ENCODE measurements at places on chromosomes 4 and X.

DNA sequence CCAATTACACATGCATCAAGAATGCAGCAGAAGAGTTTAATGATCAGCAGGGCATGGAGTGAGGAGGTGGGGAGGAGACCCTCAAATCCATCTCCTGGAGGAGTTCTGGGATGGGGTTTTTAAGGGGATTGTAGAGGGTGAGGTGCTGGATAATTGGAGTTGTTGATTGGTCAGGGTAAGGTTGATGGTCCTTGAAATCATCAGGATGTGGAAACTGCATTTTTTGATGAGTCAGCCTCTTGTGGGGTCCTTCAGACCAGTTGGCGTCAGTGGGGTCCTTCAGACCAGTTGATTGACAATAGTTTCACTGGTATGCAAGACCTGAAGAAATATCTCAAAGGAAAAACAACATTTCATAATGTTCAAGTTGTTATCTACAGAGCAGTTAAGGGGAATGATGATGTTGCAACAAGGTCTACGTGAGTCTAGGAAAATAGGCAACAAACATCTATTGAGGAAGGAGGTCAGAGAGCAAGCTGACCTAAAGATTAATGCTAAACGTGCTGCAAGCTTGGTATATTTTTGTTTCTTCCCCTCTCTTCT, 88.3 kb downstream of the NRK start:
- DNase-seq, result no peak

GRCh38 chrX:3653111-3653510, 60.3 kb downstream of the PRKX start:
- no peak for DNase-seq

DNA sequence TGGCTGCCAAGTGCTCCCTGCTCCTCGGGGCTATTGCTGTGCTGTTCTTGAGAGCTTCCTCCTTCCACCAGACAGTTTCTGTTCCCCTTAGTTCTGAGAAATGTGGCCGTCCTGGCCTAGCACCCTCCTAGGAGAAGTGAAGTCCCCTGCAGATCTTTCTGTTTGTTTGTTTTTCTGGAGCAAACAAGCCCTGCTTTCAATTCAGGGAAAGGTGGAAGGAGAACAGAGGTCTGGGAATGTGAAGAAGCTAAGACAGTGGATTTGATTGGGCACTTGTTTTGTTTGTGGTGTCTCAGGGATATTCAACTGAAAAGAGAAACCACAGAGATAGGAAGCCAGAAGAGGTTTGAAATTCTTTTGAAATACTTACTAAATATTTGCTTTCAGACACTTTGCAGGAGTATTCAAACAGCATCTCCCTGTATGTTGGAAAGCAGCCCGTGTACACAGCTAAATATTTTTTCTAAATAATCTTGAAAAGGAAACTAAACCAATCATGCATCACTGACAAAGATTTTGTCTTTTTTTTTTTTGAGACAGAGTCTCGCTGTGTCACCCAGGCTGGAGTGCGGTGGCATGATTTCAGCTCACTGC, 36.5 kb upstream of the PPM1K start:
- peak; percentile 12 for DNase-seq

DNA sequence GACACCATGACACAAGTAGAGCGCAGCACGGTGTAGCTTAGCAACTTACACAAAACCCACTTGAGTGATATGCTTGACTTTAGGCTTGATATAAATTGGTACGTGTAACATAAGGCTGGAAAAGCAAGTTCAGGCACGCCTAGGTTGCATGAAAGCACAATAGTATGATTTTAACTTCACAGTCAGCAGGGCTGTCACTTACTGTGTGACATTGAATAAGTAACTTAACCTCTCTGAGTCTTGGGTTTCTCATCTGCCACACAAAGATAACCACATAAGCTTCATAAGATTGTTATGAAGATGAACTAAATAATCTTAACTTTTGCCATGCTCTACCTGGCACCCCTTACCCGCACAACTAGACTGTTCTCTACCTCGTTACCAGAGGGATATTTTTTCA, 9.5 kb downstream of the SRD5A3 start:
- no peak for DNase-seq

DNA sequence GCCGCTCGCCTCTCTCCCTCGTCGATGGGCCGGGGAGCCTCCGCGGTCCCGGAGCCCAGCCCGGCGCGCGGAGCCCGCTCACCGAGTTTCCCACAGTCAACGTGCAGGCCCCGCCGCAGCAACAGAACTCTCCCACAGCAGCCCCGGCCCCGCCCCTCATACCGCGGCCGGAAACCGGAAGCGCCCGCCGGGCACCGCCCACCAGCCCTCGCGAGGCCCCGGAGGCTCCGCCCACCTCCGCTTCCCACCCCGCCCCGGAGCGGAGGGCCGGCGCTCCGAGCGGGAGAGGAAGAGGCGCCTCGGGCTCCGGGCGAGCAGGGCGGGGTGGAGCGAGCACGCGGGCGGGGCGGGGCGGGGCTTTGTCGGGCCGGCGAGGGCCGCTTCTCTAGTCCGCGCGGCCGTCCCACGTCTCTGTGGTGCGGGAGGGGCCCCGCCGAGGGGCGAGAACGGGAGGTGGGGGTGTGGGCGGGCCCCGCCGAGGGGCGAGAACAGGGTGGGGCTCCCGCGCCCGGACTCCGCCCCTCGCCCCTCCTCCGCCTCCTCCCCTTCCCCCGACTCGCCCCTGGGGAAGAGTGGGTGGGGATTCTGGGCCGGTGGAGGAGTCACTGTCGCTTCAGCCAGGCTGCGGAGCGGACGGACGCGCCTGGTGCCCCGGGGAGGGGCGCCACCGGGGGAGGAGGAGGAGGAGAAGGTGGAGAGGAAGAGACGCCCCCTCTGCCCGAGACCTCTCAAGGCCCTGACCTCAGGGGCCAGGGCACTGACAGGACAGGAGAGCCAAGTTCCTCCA, at the start of the genes ABCD1 and BCAP31:
TSS of gene ABCD1 (plus strand) at position 605 of the 787 bp plus-strand sequence. CDS start 411 bp downstream, outside the sequence.
TSS of gene BCAP31 (minus strand) at position 136 of the 787 bp plus-strand sequence. CDS start 1,143 bp downstream, outside the sequence.
- peak; percentile 75 for DNase-seq

DNA sequence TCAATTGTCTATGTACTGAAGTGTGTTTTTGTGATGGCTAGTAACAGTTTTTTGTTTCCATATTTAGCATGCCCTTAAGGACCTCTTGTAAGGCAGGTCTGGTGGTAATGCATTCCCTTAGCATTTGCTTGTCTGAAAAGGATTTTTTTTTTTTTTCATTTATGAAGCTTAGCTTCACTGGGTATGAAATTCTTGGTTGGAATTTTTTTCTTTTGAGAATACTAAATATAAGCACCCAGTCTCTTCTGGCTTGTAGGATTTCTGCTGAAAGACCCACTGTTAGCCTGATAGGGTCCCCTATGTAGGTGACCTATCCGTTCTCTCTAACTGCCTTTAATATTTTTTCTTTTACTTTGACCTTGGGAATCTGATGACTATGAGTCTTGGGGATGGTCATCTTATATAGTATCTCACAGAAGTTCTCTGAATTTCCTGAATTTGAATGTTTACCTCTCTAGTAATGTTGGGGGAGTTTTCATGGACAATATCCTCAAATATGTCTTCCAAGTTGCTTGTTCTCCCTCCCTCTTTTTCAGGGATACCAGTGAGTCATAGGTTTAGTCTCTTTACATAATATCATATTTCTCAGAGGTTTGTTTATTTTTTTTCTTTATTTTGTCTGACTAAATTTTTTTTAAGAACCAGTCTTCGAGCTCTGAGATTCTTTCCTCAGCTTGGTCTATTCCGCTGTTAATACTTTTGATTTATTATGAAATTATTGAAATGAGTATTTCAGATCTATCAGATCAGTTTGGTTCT, 157.1 kb upstream of the PGRMC2 start:
- DNase-seq, result no peak

- DNase-seq, result no peak
These were observed 377.8 kb downstream of the PPP4R3C start for GRCh38 chrX:27085346-27085745.

DNA sequence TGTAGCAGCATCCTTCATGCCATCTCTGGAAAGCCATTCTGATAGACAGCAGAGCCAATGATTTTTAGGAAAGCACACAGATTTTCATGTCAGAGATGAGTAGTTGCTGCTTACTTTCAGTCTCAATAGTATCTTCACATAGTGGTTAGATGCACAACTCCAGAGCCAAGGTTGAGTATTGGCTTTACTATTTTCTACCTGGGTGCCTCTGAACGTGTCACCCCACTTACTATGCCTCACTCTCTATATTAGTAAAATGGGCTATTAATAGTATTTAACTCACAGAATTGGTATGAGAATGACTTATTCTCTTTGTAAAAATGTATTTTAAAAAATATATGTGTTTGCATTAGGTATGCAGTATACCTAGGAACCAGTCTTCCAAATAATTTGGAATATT, 108.8 kb upstream of the STIM2 start:
- DNase-seq, result no peak

DNA sequence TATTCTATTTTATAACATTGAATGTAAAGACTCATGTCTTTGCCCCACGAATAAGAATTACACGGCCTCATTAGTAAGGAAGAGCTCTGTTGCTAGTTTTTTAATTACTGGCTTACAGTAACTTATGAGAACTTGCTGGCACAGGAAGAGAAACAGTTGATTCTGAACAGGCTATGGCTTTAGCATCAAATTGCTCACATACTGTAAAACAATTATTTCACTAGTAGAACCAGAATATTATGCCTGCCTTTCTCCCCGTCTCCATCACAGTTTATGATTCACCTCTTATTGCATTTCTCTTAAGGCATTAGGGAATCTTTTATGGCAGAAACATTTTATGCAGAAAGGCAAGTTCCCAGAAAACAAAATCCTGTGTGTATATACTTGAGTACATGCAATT, 126.1 kb downstream of the SPRY1 start:
- DNase-seq, result no peak

- DNase-seq, result peak; percentile 33
These were observed 1.4 kb downstream of the ZNF827 start for GRCh38 chr4:145936997-145937901.

GRCh38 chrX:131821945-131822622, 201.0 kb upstream of the STK26 start:
- no peak for DNase-seq

- no peak for DNase-seq
These were observed 268.1 kb downstream of the THOC2 start for GRCh38 chrX:123464709-123465108.

DNA sequence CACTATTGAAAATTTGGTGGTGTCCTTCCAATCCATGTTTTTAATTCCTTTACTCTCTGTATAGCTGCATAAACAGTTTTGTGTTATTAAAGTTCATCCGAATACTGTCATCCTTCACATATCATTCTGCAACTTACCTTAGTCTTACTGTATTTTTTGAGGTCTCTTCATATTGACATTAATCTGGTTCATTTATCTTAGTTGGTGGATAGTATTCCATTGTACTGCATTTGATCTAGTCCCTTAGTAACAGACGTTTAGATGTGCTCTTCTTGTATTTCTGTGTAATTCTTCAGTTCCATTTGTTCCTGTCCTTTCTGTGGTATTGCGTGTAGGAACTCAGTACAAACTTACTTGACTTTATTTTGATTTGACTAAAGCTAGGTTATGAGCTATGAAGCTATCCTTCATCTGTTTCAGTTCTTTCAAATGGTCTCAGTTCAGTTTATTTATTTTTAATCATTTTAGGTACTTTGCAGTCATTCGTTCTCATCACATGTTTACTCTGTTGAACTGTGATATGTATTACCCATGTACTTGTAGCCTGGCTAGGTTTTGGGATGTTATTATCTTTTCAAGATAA, 41.3 kb downstream of the RAPGEF2 start:
- DNase-seq, result no peak

GRCh38 chrX:110178179-110178865, 139.6 kb downstream of the AMMECR1 start:
- no peak for DNase-seq

DNA sequence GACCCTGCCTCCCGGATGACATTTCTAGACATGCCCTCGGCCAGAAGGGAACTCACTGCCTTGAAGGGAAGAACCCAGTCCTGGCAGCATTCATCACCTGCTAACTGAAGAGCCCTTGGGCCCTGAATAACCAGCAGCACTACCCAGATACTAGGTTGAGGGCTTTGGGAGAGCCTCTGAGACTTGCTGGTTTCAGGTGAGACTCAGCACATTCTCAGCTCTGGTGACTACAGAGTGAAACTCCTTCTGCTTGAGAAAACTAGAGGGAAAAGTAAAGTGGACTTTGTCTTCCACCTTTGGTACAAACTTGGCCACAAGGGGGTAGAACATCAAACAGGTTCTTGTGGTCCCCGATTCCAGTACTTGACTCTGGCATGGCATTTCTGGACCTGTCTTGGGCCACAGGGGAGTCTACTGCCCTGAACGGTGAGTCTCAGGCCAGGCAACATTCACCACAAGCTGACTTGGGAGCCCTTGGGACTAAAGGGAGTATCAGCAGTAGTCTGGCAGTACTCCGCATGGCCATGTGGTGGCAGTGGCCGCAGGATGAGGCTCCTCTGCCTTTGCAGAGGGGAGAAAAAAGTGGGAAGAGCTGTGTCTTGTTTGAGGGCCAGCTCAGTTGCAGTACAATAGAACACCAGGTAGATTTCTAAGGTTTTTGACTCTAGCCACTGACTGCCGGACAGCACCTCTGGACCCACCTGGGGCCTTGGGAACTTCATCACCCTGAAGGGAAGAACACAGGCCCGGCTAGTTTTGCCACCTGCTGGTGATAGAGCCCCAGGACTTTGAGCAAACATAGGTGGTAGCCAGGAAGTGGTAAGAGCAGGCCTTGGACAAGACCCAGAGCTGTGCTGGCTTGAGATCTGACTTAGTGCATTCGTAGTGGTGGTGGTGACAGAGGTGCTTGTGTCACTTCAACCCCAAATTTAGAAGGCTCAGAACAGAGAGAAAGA, 414.8 kb downstream of the OPHN1 start:
- no peak for DNase-seq

- DNase-seq, result no peak
These were observed 337.9 kb downstream of the PPP3CA start for GRCh38 chr4:101009471-101009870.

GRCh38 chr4:48343035-48343434, 1.7 kb downstream of the SLAIN2 start:
- DNase-seq, result no peak

DNA sequence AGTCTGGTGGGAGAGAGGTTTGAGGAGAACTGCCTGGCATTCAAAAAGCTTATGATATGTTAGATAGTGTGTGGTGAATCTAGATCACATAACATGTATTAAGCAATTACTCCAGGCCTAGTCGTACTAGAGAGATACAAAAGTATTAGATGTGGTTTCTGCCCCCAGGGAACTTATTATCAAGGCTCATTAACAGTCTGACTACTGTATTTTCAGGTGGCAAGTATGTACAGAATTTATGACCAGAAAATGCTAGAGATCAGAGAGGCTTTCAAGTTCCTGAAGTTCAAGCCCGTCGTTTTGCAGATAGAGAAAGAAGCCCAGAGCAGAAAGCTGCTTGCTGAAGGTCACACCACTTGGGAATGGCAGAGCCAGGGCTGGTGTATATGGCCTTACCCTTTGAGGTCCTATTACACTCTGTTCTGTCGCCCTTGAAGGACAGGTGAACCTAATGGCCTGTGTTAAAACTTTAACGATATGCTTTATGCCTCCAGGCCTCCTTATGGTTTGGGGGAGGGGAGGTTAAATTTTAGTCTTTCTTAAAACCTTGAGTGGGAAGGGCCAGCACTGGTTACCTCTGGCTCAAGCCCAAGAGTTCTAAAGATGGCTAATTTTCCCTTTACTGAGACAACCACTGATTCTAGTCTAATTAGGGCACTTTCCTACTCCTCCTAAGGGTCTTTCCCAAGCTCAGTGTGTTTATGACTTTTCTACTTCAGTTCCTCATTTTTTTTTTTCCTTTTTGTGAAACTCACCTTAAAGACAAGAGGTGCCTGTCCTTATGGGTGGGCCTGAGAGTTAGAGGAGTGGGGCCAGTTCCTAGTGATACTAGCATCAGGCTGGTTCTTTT, 19.9 kb downstream of the TMEM164 start:
- no peak for DNase-seq

- no peak for DNase-seq
These were observed 458.6 kb downstream of the SH2D1A start for GRCh38 chrX:124804962-124805361.

GRCh38 chr4:77123411-77123810, 33.6 kb upstream of the CCNG2 start:
- DNase-seq, result no peak

Measured in stimulated activated CD8-positive, alpha-beta memory T cell treated with anti-CD3 and anti-CD28 coated beads, Interleukin-7, amount 100 ng/mL, for 48 hours (primary cell).